NCI-H226 (cell line): ENCODE measurements at places on chromosomes 3 and 15.
A peak's percentile ranks its signal among the peaks of the same experiment; 100 is the strongest.

DNA sequence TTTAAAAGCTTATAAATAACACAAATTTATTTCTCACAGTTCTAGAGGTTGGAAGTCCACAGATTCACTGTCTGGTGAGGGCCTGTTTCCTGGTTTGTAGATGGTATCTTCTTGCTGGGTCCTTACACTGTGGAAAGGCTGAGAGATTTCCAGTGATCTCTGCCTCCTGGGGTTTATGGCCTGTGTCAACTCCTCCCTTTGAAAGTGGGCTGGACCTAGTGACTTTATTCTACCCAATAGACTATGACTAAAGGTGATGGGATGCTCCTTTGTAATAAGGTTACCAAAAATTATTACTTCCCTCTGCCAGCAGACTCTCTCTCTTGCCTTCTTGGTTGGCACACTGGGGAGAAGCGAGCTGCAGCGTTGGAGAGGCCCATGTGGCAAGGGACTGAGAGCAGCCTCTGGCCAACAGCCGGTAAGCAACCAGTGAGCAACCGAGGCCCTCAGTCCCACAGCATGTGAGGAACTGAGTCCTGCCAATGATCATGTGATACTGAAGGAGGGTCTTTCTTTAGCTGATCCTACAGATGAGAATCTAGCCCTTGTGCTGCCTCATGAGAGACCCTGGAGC lies 14.0 kb upstream of the COPG1 start:
- DNase-seq, result no peak

GRCh38 chr15:100311154-100311625 lies 30.6 kb downstream of the ADAMTS17 start:
- no peak for DNase-seq

DNA sequence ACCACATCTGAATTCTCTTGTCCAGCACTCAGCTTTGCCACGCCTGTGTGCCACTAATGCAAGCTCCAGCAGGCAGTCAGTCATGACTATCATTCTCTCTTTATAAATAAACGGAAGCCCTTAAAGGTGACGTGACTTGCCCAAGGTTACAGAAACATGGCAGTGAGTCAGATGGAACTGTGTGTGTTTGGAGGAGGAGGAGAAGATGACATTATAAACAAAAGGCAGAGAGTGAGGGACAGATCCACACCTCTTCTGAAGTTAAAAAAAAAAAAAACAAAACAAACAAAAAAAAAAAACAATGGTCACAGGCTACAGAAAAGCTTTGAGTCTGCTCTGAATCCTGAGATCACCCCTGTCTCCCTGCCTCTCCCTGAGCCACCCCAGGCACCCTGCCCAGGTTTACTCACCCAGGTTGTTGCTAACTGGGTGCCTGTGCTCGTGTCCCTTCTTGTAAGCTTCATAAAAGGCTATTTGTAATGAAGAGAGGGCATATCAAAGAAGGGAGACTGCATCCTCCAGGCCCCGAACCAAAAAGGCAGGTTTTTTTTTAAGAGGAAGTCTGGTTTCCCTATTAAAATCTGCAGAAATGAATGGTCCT lies 119.7 kb upstream of the PHLDB2 start:
- DNase-seq, result no peak

- DNase-seq, result no peak
These were observed 247.6 kb upstream of the PROK2 start for GRCh38 chr3:72032441-72033135.

DNA sequence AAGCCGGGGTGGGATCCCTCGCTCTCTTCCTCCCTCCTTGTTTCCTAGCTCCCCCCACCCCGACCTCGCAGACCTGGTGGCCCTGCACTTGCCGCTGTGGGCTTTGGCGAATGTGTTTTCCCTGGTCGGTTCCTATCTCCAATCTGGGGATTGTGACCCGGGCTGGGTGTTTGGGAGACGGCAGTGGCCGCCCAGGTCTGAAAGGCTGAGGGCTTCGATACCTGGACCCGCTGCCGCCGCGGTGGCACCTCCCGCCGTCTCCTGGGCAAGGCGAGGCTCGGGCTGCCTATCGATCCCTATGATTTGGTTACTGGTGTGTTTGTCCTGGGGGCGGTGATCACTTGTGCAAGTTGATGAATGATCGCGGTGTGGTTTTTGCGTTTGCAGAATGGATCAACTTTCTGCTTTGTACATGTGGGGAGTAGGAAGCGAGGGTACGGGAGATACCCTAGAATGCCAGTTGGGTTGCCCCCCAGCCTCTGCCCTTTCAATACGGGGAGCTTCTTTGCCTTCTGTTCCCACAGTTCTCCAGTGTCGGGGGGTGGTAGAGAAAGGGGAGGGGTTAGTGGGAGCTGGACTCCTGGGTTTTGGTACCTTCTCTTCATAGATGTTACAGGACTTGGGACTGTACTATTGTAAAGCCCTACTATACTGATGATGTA lies 3.0 kb downstream of the BBX start:
- DNase-seq, result no peak

DNA sequence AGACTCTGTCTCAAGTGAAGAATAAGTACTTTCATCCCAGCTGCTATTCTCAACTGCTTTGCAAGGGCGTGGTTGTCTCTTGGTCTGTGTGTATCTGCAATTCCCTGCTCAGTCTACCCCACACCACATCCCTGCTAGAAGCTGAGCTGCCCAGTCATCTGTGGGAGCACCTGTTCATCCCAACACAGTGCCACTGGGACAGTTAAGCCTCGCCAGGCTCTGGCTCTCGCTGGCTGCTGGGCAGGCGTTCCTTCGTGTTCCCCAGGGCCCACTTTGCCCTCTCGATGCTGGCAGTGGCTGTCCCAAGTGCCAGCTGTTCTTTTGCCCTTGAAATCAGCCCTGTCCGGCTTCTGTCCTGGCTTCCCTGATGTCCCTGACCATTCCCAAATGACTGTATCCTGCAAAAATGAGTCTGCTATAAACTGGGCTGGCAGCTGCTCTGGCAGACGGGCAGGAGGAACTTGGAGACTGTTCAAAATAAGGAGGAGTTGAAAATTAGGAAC lies 91.6 kb upstream of the KLHL25 start:
- DNase-seq, result no peak

DNA sequence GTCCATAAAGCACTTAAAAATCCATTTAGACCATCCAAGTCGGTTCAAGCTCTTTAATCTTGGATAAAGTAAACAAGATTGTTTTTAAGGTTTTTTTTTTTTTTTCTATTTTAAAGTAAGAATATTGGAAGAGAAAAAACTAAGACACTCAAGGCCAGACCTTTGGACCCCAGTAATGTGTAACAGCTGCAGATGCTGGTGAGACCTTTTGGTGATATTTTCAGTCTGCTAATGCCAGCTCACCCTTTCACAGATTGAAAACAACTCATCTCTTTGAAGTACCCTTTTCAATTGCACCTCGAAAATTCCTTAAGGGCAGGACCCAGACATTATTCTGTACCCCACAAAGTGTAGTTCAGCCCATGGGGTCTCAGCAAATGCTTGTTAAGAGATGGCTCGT lies 260.7 kb upstream of the CTNNB1 start:
- DNase-seq, result no peak

- DNase-seq, result peak; percentile 25
These were observed 73.9 kb downstream of the LSM3 start for GRCh38 chr3:14252321-14253021.

DNA sequence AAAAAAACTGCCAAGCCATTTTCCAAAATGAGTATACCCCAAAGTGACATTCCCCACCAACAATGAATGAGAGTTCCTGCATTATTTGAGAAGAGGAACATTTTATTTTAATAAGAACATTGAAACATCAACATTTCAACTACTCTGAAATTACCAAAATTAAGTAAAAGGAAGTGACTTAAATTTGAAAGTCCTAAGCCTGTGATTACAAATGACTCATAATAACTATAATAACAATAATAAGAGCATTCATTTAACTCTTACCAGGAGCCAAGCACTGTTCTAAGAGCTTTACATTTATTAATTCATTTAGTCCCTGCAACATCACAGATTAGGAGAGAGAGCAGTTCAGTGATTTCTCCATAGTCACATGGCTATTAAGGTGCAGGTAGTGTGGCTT lies 32.4 kb downstream of the LRRC28 start:
- no peak for DNase-seq

DNA sequence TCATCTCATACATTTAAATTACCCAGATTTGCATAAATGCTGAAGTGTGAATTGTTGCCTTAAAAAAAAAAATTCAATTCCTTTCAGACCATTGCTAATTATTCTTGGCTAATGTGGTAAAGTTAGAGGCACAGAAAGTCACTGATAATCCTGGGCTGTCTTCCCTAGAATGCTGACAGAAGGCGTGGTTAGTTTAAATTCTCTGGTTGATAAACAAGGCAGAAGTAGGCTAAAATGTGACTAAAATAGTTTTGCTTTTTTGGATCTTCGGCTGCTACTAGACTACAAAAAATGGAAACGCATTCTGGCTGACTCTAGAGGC lies 193.7 kb downstream of the OTOL1 start:
- no peak for DNase-seq

DNA sequence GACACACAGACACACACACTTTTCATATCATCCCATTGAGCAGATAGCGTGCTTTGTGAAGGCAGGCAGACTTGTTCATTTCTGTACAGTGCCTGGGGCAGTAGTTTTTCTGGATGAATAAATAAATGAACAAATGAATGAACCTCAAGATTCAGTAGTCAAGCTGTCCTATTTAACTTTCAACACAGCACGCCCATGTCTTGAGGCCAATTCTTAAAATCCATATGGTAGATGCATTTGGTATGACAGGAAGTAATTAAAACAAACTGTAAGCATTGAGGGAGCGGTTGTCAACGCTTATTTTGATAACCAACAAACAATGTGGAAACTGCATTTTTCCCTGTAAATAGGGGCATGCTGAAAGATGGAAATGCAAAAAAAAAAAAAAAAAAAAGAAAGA lies 80.0 kb upstream of the BNC1 start:
- DNase-seq, result no peak

GRCh38 chr3:192010490-192010889 lies 549.5 kb downstream of the PYDC2 start:
- no peak for DNase-seq

- no peak for DNase-seq
These were observed 984 bp upstream of the RPP25 start for GRCh38 chr15:74957476-74958035.

DNA sequence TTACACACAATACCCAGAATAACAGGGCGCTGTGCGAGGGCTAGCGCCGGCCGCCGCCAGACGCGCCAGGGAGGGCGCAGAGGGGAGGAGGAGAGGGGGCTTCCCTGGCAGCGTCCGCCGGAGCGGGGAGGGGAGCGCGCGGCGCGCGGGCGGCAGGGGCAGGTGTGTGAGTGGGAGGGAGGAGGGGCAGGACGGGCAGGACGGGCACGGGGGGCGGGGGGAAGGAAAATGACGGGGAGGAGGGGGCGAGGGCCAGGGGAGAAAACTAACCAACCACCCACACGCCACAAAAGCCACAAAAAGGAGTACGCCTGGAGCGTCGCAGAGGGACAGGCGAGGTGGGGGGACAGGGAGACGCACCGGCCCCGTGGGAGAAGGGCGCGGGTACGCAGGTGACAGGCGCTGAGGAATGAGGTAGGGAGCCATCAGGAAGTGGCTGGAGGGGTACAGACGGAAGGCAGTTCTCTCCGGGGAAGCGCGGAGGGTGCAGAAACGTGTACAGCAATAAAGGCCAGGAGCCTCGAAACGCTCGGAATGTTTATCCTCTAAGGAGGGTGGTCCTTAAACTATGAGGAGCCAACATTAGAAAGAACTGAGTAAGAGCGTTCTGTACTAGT lies 610 bp upstream of the SATB1 start:
- DNase-seq, result no peak

DNA sequence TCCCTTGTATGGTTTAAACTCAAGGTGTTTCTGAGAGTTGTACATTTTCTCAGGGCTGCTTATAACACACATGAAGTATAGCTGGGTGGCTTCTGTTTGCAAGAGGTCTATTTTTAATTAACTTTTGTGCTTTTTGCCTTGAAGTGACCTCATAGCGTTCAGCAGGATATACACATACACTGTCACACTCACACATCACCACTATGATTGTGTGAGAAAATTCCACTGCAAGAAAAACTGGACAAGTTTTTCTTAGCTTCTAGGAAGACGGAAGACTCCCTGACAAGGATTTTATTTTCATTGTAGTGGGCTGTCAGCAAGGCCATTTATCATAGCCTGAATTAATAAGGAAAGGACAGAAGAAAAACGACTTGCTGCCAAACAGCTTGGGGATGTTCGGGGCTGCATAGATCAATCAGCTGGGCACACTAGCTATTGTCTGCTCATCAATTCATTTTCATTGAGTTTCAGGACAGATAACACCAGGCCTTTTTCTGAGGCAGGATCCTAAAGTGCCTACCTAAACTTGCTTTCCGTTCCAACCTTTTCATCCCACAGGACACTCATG lies 192.8 kb upstream of the CRBN start:
- DNase-seq, result no peak

DNA sequence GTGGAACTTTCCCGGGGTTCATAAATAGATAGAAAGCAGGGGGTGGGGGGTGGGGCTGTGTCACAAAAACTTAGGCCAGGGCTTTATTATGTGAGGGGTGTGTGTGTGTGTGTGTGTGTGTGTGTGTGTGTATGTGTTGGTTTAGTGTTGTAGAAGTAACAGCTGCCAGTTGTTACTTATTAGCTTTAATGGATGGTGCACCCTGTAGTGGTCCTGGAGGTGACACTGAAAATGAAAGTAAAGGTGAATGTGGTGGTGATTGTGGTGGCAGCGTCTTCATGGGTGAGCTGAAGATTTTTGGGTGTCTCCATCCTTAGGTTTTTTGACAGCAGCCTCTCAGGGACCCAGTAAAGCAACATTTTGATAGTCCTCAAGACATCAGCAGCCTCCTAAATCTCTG lies 449.9 kb downstream of the PDCD6IP start:
- no peak for DNase-seq

DNA sequence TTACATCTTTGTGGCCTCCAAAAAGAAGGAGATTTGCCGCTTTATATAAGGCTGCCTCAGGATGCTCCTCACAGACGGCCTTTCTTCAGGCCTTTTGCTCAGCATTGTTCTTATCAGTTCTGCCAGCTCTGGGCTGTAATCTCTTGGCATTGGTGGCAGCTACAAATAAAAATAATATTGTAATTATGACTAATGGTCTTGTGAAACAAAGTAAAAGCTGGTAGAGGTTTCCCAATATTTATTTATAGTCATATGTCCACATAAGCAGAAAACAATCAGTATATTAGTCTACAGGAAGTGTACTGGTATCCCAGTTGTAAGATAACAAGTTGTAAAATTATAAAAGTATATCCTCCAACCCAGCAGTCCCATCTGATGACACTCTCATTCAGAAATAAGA lies 7.3 kb downstream of the NEK4 start:
- peak; percentile 12 for DNase-seq

- DNase-seq, result peak; percentile 85
These were observed 95.7 kb upstream of the C3orf80 start for GRCh38 chr3:160129459-160130061.

DNA sequence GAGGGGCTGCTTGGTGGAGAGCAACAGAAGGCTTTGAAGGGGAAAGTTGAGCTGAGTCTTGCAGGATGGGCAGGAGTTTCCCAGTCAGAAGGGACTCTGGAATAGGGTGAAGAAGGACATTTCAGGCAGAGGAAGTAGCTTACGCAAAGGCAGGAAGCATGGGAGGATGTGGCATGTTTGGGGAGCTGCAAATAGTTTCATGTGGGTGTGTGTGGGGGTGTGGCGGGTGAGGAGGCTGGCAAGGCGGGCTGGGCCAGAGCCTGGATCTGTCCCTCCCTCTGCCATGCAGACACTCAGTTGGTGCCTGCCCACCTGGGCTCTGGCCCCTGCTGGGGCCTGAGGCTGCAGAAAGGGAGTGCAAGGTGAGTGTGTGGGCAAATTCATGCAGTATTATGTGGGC lies 10.4 kb downstream of the TEX264 start:
- peak; percentile 77 for DNase-seq
